ENCODE measurements at places on chromosomes 7 and 10. TPM values are rescaled to one million over a fixed set of nuclear protein-coding genes. Genes with fewer than 3 reads are reported as not detected.

Gene DNAJB6
- total RNA-seq = 96.3 TPM

Gene PDE6C
- not detected for total RNA-seq

Gene OR2A42
- total RNA-seq = not detected

Gene TEX36
- not detected for total RNA-seq

Gene UNCX
- total RNA-seq = not detected

Gene IFIT3
- 36.6 TPM for total RNA-seq

Gene GRK5
- total RNA-seq = 8.1 TPM

Gene NPFFR1
- not detected for total RNA-seq

Gene NUDCD3
- 96.5 TPM for total RNA-seq

Gene TACR2
- 0.12 TPM for total RNA-seq

Gene TES
- total RNA-seq = 120 TPM

Gene DNAJC2
- 26.1 TPM for total RNA-seq

Gene CBLL1
- 13.8 TPM for total RNA-seq

Gene GIMAP8
- under 0.01 TPM for total RNA-seq

Gene HYAL4
- not detected for total RNA-seq

Gene PTPN20
- total RNA-seq = 1.2 TPM

Gene HABP2
- total RNA-seq = not detected

Gene A1CF
- total RNA-seq = not detected
